ENCODE measurements at places on chromosomes 1 and 21. TPM values are rescaled to one million over a fixed set of nuclear protein-coding genes. Genes with fewer than 3 reads are reported as not detected.
A peak's percentile ranks its signal among the peaks of the same experiment; 100 is the strongest.

- DNase-seq, result no peak
Observed at GRCh38 chr1:74953622-74954021, 180.6 kb upstream of the LHX8 start.

DNA sequence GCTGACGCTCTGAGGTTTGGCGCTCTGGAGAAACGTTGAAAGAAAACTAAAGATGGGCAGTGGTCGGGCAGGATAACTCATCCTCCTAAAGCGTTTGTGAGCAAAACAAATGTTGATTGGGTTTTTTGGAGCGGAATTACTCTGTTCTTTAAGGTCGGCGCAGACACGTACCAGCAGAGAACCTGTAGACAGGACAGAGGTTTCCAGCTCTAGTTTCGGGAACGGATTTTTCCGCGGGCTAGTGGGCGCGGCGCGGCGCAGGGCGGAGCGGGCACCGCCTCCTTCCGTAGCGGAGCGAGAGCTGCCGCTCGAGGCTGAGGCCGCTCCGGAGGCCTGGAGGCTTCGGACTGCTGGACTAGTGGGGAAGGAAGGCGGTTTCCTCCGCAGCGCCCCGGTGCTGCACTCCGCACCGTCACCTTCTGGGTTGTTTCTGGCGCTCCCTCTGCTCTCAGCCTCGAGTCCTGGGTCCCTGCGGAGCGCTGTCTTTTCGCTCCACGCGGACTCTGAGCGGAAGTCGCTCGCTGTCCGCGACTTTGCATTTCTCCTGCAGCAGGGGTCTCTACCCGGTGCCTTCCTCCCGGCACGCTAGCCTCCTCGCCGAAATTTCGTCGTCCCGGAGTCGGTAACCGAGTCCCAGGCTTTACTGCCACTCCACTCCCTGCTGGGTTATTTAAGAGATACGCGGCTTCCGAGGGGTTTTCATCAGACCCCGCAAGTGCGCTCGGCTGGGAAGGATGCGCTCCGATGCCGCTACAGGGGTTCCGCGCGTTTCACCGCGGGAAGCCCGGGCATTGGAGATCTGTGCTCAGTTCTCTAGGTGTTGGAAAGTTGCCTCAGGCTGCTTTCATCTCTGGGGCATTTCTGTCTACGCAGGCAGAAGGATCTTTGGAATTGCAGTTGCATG lies 7.0 kb downstream of the FOXD2 start:
- no peak for DNase-seq

- peak; percentile 98 for DNase-seq
Observed at GRCh38 chr1:166944186-166944967, 31.0 kb downstream of the ILDR2 start.

GRCh38 chr1:204623894-204624361 lies 61.6 kb downstream of the LRRN2 start:
- DNase-seq, result no peak

DNA sequence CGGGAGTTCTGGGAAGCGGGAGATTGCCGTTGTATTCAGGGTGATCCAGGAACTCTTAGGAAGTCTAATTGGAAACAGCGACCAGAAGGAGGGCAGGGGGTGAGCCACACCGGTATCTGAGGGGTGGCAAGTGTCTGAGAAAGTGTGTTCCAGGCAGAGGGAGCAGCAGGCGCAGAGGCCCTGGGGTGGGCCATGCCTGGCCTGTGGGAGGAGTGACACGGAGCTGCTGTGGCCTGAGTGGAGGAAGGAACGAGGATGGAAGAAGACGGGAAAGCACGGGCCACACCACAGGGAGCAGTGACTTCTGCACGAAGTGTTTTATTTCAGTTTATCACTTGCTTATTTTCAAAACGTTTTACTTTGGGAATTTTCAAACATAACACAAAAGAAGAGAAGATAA lies 11.3 kb downstream of the PER3 start:
- DNase-seq, result no peak

GRCh38 chr1:183635099-183635605 lies 431 bp downstream of the ARPC5 start:
- DNase-seq, result no peak

DNA sequence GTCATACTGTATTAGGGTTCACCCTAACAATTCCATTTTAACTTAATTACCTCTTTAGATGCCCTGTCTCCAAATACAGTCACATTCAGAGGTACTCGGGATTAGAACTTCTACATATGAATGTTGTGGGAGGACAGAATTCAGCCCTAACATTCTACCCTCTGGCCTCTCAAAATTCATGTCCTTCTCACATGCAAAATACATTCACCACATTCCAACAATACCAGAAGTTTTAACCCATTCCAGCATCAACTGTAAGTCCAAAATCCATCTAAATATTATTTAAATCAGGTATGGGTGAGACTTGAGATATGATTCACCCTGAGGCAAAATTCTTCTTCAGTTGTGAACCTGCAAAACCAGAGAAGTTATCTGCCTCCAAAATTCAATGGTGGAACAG lies 14.5 kb downstream of the LY9 start:
- no peak for DNase-seq

- no peak for DNase-seq
Observed at GRCh38 chr21:42809171-42809570, 70.2 kb downstream of the WDR4 start.

- no peak for DNase-seq
Observed at GRCh38 chr1:226733304-226733703, 5.8 kb downstream of the ITPKB start.

DNA sequence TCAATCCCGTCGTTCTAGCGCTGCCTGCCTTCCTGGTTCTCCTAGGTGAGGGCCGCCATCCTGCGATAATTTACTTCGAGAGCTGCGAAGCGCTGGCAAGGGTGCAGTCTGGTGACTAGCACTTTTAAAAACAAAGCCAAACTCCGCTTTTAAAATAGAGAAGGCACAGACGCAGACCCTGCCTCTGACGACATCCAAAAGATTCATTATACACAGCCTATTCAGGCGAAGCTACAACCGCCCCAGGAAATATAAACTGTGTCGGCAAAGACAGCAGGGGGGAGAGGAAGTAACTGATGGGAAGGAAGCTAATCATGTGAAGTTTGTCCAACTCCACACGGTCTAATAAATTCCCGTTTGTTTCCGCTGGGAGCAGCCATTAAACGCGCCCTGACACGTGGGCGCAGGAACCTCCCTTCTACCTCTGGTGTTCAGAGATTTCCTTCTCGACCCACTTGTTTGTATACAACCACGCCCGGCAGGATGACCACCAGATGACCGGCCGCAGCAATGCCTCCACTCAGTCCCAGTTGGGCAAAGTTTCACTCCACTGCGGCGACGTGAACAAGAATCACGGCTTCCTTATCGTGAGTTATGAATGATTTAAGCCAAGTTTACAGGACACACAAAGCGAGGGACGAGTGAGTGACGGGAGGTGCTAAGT lies 1.3 kb downstream of the GNG12 start:
- DNase-seq, result peak; percentile 70

GRCh38 chr1:115252585-115252984 lies 85.5 kb downstream of the NGF start:
- DNase-seq, result no peak

GRCh38 chr1:17912491-17912890 lies 157.4 kb downstream of the ACTL8 start:
- DNase-seq, result no peak

DNA sequence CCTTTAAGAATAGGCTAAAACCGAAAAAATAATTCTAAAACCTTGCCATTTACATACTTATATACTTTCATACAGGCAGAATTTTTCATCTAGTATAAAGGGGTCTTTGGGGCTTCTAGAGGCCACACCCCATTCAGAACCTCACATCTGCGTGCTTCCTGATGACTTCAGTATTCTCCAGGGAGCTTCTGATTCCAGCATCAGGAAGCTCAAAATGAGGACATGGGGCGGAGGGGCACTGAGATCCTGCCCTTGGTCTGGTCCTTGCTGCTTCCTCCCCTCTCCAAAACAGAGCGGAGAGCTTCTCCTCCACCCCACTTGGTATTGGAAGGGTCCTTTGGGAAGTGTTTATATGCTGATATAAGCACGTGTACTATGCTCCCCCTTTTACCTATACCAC lies 13.8 kb downstream of the PAX7 start:
- no peak for DNase-seq

PRKCZ gene
- 28.6 TPM for total RNA-seq

LRRC47 gene
- total RNA-seq, result 51.5 TPM

CCDC185 gene
- not detected for total RNA-seq

AMY1C gene
- not detected for total RNA-seq

C1orf198 gene
- total RNA-seq, result 102 TPM

EVA1C gene
- not detected for total RNA-seq

VSIG8 gene
- total RNA-seq, result not detected

SPRR2F gene
- not detected for total RNA-seq

IVL gene
- total RNA-seq, result 0.16 TPM

Measured in astrocyte (in vitro differentiated cells and primary cell).